NCI-H187 (cell line): ENCODE measurements at places on chromosomes 7 and 10.

DNA sequence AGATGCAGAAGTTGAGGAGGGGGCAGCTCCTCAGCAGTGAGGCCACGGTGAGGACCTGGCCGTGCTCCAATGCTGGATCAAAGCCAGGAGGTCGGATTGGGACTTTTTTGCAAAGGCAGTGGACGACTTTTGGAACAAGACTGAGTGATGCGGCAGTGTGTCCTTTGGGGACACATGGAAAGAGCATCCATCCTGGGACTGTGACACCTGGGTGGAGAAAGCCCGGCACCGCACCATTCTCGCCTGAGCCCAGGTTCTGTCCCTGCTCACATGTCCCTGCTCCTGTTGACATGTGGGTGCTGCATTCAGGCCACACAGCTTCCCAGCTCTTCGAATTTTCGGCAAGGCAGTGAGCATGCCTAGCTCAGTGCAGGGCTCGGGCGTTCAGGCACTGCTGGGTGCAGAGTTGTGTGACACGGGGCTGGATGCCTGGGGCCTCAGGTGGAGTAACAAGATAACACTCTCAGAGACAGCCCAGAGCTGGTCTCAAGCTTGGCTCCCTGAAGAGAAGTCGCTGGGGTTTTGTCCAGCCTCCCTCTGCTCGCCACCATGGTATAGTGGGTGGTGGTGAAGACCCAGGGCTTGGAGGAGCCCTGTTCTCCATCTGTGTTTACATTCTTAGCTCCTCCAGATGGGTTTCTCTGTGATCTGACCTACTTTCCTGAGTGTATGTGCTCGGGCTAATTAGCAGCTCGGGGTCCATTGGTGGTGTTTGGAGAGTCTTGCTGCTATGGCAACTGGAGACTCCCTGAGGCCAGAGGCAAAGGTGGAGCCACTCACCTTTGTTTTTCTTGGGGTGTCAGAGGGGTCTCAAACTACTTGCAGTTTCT lies 111.7 kb upstream of the BTBD16 start:
- DNase-seq: no peak

GRCh38 chr7:69906283-69906995 lies 308.2 kb downstream of the AUTS2 start:
- no peak for DNase-seq

- no peak for DNase-seq
Measured at GRCh38 chr10:103626178-103626577, 132.7 kb downstream of the NEURL1 start.

- DNase-seq: no peak
Measured at GRCh38 chr10:110067960-110068770, 60.4 kb downstream of the ADD3 start.

- DNase-seq: no peak
Measured at GRCh38 chr7:40582539-40582938, 447.7 kb downstream of the SUGCT start.

GRCh38 chr7:151286148-151286547 lies 37.7 kb upstream of the SMARCD3 start:
- no peak for DNase-seq

DNA sequence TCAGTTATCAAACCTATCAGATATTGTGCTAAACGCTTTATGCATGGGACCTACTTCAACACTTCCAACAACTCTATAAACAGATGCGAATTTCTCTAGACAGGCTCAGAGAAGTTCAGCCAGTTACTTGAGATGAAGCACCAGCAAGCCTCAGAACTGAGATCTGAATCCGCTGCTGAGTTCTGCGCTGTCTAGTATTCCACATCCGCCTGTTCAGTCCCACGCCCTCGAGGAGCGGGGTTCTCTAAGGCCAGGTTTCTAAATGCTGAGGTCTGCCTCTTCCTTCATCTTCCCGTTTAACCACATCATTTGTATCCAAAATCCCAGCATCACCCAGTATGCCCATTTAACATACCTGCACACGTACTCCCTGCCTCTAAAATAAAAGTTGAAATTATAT lies 297.8 kb upstream of the ZNF32 start:
- DNase-seq: no peak

DNA sequence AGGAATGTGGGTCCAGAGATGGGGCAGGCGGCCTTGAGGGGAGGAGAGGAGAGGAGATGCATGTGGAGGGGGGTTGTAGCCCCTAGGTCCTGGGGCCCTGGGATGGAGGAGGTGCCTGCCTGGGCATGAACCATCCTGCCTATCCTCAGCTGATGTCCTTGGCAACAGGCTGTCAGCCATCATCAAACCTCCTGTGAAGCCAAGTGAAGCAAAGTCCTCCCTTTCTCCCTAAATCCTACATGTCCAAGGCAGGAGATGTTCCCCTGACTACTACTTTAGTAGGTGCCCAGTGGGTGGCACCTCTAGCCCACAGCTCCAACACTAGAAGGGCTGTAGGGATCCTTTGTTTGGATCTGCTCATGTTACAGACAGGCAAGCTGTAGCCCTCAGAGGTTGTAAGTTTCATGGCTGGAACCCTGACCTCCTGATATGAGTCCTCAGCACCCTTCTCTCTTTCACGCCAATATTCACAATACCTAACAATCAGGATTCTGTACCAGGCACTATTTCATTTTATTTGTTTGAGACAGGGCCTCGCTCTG lies 66.6 kb upstream of the SYPL1 start:
- no peak for DNase-seq

GRCh38 chr7:133330085-133330484 lies 77.2 kb downstream of the EXOC4 start:
- DNase-seq: no peak

GRCh38 chr10:2120746-2121145 lies 383.4 kb upstream of the ADARB2 start:
- no peak for DNase-seq

DNA sequence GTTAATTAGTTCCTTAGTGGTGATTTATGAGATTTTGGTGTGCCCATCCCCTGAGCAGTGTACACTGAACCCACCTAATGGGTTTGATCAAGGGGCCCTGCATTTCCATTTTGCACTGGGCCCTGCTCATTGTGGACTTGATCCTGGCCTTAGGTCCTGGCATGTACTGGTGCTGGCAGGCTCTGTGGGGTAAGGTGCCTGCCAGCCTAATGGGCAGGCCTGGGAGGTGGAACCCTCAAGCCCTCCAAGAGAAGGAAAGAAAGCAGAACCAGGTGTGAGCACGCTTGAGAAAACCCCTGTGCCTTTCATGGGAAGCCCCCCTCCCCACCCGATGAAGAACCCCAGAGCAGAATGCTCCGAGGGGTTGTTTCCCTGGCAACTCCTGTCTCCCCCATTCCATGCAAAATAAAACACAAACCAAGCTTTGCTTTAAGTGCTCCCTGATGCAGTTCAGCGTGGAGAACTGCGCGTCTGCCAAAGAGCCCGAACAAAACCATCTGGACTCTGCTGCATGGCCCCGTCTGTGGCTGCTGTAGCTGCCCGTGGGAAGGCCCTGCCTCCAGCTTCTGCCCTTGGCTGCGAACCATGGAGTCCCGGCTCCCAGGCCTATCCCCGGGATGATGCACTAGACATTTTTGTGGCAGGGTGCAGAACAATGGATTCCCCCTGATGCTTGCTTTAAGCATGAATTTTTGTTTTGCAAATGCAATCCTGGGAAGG lies 123.3 kb downstream of the PRPF18 start:
- DNase-seq: no peak

DNA sequence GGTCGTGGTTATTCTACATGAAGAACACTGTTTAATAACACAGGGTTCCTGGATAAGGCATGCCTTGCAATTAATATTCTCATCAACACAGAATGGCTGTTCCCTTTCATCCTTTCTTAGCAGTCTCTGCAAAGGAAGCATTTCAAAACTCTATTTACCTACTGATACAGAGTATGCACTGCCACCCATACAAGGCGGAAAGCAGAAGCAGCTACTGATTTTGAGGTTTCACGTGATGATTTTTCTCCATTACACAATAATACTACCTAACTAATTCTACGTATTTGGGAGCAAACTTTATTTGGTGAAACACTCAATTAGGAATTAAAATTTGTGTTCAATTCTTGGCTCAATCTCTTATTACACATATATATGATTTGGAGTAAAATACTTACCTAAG lies 43.0 kb upstream of the COL1A2 start:
- no peak for DNase-seq

DNA sequence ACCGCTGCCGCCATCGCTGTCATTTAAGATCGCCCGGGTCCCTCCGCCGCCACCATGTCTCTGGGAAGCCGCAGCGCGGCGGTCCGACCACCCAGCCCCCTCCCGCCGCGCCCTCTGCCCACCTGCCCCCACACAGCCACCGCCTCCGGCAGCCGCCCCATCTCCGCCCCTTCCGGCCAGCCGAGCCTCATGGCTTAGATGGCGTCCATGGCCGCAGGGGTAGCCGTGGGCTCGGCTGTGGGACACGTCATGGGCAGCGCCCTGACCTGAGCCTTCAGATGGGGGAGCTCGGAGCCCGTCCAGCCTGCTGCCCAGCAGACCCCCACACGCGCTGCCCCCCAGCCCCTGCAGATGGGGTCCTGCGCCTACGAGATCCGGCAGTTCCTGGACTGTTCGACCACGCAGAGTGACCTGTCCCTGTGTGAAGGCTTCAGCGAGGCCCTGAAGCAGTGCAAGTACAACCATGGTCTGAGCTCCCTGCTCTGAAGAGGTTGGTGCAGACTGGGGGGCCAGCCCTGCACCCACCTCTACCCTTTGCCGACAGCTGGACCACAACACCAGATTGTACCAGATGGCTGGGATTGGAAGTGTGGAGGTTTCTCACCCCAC lies 38.0 kb upstream of the TARP start:
- no peak for DNase-seq

- DNase-seq: no peak
Measured at GRCh38 chr10:21317902-21318301, 207.6 kb downstream of the SKIDA1 start.

DNA sequence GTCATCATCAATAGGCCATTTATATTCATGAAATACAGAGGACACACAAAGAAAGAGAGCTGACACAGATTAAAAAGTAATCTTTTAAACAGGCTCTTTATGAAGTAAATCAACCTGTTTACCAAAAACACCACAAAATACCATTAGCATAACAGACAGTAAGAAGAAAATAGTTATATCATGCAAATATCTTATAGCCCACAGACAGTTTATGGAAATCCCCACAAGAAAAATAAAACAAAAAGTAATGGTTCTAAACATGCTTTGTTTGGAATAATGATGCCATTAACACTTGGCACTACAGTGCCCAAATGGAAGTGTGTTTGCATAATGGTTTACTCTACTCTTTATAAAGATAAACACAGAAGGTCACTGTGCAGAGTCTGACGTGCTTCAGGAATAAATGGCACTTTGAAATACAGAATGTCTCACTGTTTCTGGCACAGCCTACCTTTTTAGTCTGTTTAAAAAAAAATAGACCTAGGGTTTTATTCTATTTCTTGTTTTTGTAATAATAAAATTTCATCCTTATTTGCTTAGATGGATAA lies 30.1 kb downstream of the SEMA3D start:
- DNase-seq: no peak

GRCh38 chr7:101952355-101953247 lies 135.2 kb downstream of the CUX1 start:
- DNase-seq: no peak

DNA sequence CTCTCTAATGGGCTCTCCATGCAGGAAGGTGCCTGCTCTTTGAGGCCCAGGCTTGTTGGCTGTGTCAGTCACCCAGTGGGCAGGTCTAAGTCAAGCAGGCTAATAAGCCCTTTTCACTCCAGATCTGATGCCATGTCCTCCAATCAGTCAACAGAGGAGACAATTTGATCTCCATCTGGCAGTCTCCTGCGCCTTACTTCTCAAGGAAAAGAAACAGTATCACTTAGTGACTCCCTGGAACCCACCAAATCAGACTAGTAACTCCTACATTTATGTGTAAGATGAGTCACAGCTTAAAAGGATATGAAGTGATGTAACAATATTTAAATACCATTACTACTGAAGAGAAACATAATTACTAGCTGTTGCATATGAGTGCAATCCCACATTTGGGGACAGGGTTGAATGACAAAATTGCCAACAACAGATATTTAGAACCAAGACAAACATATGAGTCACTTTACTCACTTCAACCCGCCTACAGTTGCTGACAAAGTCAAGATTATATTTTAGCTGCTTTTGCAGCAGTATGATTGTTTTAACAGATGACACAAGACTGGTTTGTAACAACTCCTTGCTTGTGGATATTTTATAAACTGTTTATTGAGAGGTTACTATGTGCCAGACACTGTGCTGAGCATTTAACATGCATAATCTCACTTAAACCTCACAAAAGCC lies 72.1 kb downstream of the USP6NL start:
- no peak for DNase-seq

- no peak for DNase-seq
Measured at GRCh38 chr7:75658802-75659201, 79.9 kb downstream of the HIP1 start.

GRCh38 chr7:146004805-146005204 lies 111.8 kb upstream of the CNTNAP2 start:
- DNase-seq: no peak

GRCh38 chr7:96657347-96658021 lies 52.2 kb downstream of the SEM1 start:
- DNase-seq: no peak

DNA sequence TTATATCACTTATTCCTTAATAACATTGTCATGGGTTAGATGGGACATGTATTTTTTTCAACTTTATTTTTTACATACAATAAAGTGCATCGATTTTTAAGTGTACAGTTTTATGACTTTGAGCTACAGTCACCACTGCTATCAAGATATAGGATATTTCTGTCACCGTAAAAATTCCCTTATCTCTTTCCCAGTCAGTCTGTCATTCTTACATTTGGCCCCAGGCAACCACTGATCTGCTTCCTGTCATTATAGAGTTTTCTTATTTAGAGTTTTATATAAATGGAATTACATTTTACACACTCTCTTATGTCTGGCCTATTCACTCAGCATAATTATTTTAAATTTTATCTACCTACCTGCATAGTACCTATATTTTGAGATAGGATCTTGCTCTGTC lies 145.2 kb downstream of the AUTS2 start:
- DNase-seq: no peak

DNA sequence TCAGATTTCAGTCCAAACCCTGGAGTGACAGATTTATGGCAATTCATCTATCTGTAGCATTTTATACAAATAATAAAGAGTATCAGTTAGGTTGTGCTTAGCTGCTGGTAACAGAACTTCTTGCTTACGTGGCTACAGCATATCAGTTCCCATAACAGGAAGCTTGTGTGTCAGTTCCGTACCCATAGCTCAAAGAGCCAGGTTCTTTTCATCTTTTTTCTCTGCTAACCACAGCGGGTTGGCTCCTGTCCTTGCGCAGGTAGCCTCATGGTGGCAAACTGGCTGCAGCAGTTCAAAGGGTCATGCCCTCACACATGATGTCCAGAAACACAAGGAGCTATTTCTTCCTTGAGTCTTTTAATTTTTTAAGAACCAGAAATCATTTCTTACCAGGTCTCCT lies 1041.8 kb downstream of the GATA3 start:
- DNase-seq: no peak

GRCh38 chr7:141209454-141209853 lies 135.6 kb downstream of the TMEM178B start:
- no peak for DNase-seq

DNA sequence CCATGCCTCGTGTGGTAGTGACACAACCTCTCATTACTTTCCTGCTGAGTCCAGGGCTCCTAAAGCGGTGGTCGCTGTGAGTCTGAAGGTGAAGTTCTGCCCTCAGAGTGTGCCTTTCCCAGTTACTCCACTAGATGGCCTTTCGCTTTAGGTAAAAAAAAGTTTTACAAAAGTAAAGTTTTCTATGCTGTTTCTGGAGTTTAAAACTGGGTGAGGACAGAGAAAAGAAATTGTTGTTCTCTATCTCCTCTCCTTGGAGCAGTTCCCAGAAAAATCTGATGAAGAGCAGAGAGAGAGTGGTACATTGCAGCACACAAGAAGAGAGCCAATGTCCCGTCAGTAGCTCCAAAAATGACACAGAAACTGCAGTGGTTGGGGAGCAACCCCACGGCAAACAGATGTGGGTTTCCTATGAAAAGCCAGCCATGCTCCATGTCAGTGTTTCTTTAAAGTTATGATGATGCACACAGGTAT lies 257.1 kb downstream of the GLI3 start:
- DNase-seq: no peak
